ENCODE measurements at places on chromosomes 6 and 20.

DNA sequence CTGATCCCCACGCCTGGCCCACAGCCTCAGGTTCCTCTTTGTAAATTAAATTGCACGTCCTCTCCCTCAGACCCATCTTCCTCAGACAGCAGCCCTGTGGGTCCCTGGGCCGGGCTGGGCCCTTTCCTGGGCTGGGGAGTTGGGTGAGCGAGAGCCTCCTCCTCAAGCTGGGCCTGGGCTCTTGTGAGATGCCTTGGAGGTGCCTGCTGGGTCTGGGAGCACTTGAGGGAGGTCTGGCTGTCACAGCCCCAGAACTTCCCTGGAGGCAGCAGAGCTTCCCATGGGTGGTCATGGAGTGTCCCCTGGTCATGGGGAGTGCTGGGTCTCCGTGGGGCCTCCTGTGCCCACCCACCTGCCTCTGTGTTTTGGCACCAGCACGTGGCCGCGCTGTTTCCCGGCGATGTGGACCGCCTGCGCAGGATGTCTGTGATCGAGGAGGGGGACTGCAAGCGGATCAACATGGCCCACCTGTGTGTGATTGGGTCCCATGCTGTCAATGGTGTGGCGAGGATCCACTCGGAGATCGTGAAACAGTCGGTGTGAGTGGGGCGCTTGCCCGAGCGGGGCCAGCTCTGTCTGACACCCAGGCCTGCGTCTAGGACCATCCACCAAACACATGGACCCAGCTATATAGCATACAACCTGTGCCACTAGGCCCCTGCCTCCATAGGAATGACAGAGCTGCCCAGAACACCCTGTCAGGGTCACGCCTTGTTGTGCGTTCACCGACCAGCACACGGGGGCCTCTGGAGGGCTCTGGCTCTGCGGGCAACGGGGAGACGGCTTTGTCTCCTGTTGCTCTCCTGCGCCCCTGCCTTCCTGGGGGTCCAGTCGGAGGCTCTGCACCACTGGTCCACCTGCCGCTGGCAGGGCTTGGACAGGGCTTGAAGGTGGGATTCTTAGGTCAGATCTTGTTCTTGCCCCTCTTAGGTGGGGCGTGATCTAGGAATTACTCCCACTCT lies 33.0 kb downstream of the PYGB start:
- no peak for DNase-seq

GRCh38 chr6:84976526-84977362 lies 212.3 kb upstream of the TBX18 start:
- peak; percentile 76 for DNase-seq

DNA sequence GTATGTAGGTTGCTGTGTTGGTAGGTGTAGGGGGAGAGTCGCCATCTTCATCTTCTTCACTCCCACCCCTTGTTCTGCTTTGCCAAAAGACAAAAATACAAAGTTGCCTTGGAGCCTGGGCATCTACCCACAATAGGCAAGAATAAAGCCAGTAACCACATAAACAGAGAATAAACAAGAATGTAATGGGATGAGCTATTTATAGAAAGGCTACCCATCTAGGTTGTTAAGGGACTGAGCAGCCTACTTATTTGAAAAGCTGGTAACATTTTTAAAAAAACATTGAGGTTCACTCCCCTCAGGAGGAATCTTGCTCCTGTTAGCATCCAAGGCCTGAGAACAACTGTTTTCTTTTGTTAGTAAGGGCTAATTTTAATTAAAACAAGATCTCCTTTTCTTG lies 301.4 kb upstream of the STXBP5 start:
- DNase-seq: peak; percentile 30

DNA sequence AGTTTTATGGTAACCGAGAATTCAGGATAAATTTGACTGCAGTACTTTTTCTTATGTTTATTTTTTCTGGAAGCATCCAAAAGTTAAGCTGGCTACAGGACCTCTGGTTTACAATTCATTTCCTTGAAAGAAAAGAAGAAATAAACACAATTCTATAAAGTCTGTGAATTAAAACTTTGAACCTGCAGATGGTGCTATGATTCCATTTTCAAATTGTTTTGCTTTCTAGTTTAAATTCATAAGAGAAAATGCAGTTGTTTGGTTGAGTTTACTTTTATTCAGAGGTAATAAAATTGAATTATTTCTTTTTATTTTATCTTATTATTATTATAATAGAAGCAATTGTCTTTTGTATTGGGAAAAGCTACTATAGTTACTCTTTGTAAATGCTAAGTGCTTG lies 1.8 kb upstream of the VIP start:
- peak; percentile 2 for DNase-seq

GRCh38 chr6:46189726-46190125 lies 18.9 kb upstream of the ENPP5 start:
- no peak for DNase-seq

GRCh38 chr20:39479196-39479810 lies 517.2 kb downstream of the DHX35 start:
- no peak for DNase-seq

DNA sequence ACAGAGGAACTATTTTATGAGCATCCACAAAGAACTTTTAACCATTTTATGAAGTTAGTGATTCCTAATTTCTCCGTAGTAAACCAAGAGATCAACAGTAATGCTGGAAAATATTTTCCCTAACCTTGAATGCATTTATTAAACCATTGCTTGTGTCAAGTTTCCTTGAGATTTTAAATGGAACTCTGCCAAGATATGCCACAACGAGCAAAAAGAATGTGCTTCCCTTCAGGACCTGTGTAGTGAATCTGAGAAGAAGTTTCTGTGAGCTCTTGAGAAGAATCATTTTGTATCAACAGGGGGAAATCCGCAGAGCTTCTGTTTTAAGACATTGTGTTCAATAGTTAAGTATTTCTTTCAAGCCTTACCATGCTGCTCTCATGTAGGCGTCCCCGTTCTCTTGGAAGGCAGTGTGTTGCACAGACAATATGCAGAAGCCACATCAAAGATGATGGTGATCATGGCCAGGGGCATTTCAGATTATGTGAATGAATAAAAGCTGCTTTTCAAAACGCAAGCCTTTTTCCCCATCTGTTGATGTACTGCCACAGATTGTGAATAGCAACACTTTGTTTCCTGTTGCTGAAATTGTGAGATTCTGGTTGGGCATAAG lies 439.8 kb downstream of the BMP2 start:
- peak; percentile 52 for DNase-seq

GRCh38 chr6:137693711-137694110 lies 173.3 kb upstream of the TNFAIP3 start:
- no peak for DNase-seq

DNA sequence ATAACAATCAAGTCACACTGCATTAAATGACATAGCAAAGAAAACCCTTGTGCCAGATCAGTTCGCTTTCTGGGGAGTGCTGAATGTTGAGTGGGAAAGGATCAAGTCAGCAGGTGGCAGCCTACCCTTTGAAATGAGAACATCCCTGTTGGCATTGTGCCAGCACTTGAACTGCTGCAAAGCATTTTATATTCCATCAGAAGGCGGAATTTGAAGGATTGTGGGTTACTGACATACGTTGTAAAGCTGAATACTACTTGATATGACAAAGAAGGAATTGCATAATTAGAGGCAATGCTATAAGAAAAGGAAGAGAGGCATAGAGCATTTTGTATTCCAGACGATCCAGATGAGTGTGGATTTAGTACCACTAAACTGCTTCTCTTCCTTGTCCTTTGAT lies 26.5 kb downstream of the BCKDHB start:
- DNase-seq: peak; percentile 81

DNA sequence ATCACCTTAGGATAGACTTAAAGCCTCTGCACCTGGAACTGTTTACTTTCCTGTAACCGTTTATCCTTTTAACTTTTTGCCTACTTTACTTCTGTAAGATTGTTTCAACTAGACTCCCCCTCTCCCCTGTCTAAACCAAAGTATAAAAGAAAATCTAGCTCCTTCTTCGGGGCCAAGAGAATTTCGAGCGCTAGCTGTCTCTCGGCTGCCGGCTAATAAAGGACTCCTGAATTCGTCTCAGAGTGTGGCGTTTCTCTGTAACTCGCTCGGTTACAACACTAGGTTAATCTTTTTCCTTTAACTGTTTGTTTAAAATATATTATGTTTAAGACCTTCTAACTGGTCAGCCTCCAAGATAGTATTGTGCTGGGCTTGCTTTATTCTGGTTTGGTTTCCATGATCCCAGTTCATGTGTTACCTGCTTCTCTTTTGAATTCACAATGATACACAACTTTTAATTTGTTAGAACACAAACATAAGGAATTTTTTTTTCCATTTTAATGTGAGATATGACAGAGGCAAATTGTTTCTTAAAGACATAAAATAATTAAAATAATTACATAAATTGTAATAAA lies 8.7 kb upstream of the NQO2 start:
- DNase-seq: no peak

- peak; percentile 85 for DNase-seq
These were observed 390.2 kb downstream of the UTRN start for GRCh38 chr6:144675231-144675861.

- DNase-seq: peak; percentile 38
These were observed 70.8 kb downstream of the TPD52L1 start for GRCh38 chr6:125224231-125224861.

- no peak for DNase-seq
These were observed 1.3 kb upstream of the PGC start for GRCh38 chr6:41748542-41748941.

DNA sequence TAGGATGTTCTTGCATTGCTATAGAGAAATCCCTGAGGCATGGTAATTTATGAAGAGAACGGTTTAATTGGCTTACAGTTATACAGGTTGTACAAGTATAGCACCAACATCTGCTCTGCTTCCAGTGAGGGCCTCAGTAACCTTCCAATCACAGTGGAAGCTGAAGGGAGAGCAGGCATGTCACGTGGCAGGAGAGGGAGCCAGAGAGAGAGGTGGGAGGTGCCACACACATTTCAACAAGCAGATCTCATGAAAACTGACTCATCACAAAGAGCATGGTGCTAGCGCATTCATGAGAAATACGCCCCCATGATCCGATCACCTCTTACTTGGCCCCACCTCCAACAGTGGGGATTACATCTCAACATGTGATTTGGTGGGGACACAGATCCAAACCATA lies 871.2 kb downstream of the TFAP2A start:
- DNase-seq: no peak

DNA sequence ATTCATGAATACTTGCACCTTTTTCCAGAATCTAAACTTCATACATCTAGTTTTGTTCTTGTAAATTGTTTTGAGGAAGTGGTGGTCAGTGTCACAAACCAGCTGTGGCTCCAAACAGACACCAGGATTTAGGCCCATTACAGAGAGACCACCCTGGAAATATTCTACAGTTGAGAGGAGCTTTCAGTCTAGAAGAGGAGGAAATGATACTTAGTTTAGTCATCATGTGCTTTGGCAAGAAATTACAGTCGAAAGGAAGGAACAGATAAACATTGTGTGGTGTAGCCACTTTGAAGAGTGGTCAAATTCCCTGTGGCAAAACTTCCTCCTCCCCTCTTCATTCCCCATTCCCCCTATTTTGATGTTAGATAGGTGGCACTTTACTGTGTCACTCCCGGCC lies 15.7 kb downstream of the DCBLD1 start:
- peak; percentile 70 for DNase-seq

GRCh38 chr6:137810554-137811120 lies 56.4 kb upstream of the TNFAIP3 start:
- no peak for DNase-seq

DNA sequence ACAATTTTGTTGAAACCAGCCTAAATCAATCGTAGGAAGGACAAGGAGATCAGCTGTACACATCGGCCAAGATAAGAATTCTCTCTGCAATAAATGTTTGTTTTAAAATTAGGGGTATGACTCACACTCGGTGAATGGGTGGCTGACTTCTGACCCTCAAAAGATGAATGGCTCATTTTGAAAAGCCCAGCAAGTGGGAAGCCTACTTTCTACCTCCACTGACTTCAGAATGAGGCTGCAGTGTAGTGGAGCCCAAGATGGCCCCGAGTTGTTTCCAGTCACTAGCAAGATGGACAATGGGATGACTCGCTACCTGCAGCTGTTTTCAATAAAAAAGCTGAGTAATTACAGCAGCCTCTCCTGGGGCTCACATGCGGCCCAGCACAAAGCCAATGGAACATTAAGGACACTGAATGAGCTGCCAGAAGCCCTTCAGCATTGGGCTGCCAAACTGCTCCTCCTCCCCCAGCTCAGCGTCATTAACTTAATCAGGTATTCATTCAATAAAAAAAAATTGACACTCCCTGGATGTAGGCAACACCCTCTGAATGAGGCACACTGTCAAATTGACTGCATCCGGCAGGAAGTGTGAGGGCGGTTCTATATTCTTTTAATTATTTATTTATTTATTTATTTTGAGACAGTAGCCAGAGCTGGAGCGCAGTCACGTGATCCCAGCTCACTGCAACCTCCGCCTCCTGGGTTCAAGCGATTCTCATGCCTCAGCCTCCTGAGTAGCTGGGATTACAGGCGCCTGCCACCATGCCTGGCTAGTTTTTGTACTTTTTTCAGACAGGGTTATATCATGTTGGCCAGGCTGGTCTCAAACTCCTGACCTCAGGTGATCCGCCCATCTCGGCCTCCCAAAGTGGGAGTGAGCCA lies 107.3 kb downstream of the GMPR start:
- peak; percentile 88 for DNase-seq

DNA sequence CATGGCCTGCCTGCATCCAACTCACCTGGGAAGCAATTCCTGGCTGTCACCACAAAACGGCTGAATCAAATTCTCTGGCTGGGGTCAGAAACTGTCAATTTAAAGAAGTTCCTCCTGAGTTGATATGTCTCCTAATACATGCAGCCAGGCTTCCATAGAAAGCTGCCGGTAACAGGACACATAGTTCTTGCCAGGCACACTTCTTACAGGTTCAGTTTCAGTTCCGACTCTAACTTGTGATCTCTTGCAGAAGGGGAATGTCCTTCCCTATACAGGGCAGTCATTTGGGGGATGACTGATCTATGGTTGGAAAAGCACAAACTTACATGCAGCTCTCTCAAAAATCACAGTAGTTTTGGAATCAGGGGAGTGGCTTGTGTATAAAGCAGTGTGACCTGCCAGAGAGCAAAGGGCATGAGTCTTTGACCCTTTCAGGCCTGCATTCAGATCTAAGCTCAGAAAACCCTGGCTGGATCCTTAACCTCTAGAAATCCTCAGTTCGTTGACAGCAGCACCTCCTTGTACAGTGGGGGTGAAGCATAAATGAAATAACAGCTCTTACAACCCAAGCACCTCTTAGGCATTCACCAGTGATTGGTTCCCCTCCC lies 195.6 kb downstream of the SCP2D1 start:
- DNase-seq: no peak

DNA sequence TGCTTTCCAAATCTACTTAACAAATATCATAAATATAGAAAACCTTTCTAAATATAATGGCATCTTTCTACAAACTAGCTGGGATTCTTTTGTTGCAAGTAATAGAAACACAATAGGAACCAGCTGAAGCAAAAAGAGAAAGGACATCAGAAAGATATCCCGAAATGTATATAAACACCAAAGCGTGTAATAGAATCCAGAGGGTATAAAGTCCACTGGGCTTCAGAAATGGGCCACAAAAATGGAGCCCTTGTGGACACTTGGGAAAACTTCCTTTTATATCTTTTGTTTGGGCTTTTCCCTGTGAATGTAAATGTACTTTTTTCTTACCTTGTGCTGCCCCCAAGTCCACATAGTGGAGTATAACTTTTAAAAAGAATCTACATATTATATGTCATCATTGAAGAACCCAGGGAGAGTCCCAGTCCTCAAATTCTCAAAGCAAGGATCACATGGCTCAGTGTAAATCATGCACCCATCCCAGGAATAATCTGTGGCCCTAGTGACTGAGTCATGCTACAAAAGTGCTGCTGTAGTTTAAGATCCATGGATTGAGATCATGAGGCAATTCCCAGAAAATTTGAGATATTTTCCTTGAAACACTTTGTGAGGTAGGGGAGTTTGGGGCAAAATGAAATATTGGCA lies 457.0 kb downstream of the EPM2A start:
- peak; percentile 22 for DNase-seq

- no peak for DNase-seq
These were observed 20.0 kb downstream of the FAM110A start for GRCh38 chr20:853406-853996.

- DNase-seq: no peak
These were observed 131.7 kb downstream of the BCAS1 start for GRCh38 chr20:53938739-53939138.

Measured in fibroblast of skin of scalp (primary cell).